Peyer's patch (tissue), 4 donors: ENCODE measurements at places on chromosomes 11 and 22. TPM values are rescaled to one million over a fixed set of nuclear protein-coding genes. Genes with fewer than 3 reads are reported as not detected.
A peak's percentile ranks its signal among the peaks of the same experiment; 100 is the strongest.

The VEGFB gene
- total RNA-seq = 21.7 TPM

DNA sequence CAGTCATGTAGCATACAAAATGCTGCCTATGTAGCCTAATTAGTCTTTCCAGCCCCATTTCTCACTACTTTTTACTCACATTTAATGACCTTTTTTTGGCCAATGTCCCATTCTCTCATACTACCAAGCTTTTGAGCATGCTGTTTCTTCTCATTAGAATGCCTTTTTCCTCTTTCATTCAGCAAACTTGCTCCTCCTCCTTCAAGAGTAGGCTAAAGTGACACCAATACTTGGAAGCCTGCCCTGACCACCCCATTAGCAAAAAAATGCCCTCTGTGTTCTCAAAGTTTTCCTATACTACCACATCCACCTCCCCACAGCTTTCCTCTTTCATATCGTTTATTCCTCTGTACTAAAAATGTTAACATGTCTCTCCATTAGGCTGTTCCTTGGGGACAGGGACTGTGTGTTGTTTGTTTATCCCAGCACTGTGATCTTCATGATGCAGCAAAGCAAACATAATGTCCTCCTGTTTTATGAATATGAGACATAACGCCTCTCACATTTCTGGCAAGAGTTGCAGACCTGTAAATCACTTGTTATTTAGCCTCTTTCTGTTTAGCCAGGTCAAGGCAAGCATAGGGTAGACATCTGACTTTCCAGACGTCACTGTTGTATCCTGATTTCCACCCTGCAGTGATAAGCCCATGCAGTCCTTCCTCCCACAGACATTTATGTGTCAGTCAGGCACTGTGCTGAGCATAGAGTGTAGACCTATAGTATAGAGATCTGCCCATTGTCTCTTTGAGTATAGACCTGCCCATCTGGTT lies 62.0 kb upstream of the UCP3 start:
- no peak for DNase-seq
- no peak overlapping the region for H3K4me3 ChIP-seq
- no peaks in the 10 kb centered on the region for H3K4me1 ChIP-seq
- no peak overlapping the region for H3K27ac ChIP-seq
- no peaks in the 10 kb centered on the region for H3K27me3 ChIP-seq
- no peaks in the 10 kb centered on the region for H3K36me3 ChIP-seq

DNA sequence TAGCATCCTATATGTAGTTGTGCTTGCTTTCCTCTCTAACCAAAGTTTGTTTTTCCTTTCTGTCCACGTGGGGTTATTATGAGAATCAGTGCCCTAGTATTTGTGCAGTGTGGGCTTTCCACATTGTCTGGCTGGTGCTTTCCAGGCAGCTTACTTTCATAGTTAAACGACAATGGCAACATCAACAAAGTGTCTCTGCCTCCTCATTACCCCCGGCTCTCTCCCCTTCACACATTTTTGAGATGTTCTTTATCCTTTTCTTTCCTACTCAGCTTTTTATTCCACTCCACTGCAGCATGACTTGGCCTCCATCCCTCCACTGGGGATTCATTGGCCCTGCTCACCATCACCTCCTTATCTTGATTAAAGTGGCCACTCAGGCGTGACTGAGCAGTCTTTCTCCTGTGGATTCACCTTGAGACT lies 19.1 kb downstream of the SPECC1L start:
- no peak for DNase-seq
- peak overlapping the region; percentile 40 for H3K27ac ChIP-seq
- no peaks in the 10 kb centered on the region for H3K36me3 ChIP-seq

- no peaks in the 10 kb centered on the region for H3K27me3 ChIP-seq
- H3K27ac ChIP-seq = peak overlapping the region; percentile 98
- no peak overlapping the region for H3K4me3 ChIP-seq
- H3K36me3 ChIP-seq = no peaks in the 10 kb centered on the region
- H3K4me1 ChIP-seq = peaks cover 15% of the 10 kb centered on the region
- DNase-seq = peak; percentile 60
These were observed 6.6 kb downstream of the NEAT1 start for GRCh38 chr11:65429068-65429681.

The ARHGAP42 gene
- 25.5 TPM for total RNA-seq

DNA sequence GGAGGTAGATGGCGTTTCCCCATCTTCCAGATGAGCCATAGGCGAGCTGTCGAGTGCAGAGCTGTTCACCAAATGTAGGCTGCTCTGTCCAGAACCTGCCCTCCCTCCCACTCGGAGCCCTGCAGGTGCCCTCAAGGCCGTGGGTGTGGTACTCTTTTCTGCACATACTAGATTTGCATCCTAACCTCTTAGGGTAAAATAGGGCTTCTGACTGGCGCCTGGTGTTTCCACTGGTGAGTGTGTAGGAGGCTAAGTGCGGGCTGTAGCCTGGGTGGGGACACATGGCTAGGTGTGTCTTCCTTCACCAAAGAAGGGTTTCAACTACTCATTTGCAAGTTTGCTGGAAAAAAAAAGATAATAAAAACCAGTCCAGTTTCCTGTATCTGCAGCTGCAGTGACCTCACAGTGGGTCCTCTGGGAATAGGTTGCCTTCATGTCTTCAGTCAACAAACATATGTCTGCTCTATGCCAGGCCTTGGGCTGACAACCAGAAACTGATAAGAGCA lies 8.5 kb downstream of the BIK start:
- H3K36me3 ChIP-seq = no peaks in the 10 kb centered on the region
- DNase-seq = peak; percentile 59
- no peak overlapping the region for H3K27ac ChIP-seq
- no peak overlapping the region for H3K4me3 ChIP-seq

The MOB2 gene
- 35.2 TPM for total RNA-seq

- H3K36me3 ChIP-seq = no peaks in the 10 kb centered on the region
- no peaks in the 10 kb centered on the region for H3K4me1 ChIP-seq
- no peak overlapping the region for H3K4me3 ChIP-seq
- no peaks in the 10 kb centered on the region for H3K27me3 ChIP-seq
- H3K27ac ChIP-seq = no peak overlapping the region
- no peak for DNase-seq
These were observed 21.9 kb upstream of the LYVE1 start for GRCh38 chr11:10590218-10590915.

DNA sequence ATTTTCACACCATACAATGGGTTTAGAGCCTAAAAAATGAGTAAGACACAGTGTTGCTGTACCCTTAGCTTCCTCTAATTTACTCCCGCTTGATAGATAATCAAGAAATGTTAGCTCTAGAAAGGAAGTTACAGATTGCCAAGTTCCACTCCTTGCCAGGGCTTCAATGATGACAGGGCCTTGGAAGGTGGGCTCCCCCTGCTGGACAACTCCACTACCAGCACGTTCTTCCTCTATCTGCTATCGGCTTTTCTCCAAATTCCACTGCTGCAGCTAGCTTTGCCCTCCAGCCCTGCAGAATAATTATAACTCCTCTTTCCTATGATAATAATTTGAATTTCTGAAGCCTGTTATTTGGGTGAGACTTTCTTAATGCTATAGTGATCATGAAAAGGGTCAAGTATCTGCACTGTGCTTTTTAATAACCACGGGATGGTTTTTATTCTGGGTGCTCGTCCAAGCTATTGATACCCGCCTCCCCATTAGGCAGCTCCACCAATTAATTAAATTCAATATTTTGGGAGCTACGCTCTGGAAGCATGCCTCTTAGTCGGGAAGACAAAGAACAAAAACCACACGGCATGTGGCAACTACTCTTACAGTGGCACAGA lies 9.0 kb downstream of the SYN3 start:
- no peak overlapping the region for H3K27ac ChIP-seq
- H3K4me1 ChIP-seq = no peaks in the 10 kb centered on the region
- no peak overlapping the region for H3K4me3 ChIP-seq
- H3K36me3 ChIP-seq = no peaks in the 10 kb centered on the region
- DNase-seq = peak; percentile 84

- no peaks in the 10 kb centered on the region for H3K27me3 ChIP-seq
- H3K36me3 ChIP-seq = no peaks in the 10 kb centered on the region
- H3K4me1 ChIP-seq = no peaks in the 10 kb centered on the region
- no peak for DNase-seq
These were observed 151.4 kb downstream of the MSANTD4 start for GRCh38 chr11:105870516-105871113.

The IMMP1L gene
- 27.2 TPM for total RNA-seq

The UPB1 gene
- total RNA-seq = not detected

The ADM2 gene
- total RNA-seq = 3.5 TPM

The TMEM191C gene
- total RNA-seq = 14.5 TPM

DNA sequence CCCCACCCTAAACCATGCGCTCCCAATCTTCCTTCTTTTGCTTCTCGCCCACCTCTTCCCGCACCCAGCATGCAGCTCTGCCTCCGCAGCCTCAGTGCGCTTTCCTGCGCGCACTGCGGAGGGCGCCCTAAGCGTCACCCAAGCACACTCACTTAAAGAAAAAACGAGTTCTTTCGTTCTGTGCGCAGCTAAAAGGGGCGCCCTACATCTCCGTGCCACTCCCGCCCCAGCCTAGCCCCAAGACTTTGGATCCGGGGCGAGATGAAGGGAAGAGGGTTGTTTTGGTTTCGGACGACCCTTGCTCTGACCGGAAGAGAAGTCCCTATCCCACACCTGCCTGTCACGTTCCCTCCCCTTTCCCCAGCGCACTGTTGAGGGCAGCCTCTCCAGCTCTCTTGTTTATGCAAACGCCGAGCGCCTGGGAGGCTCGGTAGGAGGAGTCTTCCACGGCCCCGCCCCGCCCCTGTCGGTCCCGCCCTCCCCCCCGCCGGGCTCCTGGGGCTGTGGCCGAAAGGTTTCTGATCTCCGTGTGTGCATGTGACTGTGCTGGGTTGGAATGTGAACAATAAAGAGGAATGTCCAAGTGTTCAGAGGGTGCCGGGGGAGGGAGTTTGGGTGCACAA lies 5.3 kb downstream of the VSIG2 start:
- no peaks in the 10 kb centered on the region for H3K4me1 ChIP-seq
- no peaks in the 10 kb centered on the region for H3K36me3 ChIP-seq
- no peaks in the 10 kb centered on the region for H3K27me3 ChIP-seq
- H3K27ac ChIP-seq = peak overlapping the region; percentile 82
- H3K4me3 ChIP-seq = peak overlapping the region; percentile 75

DNA sequence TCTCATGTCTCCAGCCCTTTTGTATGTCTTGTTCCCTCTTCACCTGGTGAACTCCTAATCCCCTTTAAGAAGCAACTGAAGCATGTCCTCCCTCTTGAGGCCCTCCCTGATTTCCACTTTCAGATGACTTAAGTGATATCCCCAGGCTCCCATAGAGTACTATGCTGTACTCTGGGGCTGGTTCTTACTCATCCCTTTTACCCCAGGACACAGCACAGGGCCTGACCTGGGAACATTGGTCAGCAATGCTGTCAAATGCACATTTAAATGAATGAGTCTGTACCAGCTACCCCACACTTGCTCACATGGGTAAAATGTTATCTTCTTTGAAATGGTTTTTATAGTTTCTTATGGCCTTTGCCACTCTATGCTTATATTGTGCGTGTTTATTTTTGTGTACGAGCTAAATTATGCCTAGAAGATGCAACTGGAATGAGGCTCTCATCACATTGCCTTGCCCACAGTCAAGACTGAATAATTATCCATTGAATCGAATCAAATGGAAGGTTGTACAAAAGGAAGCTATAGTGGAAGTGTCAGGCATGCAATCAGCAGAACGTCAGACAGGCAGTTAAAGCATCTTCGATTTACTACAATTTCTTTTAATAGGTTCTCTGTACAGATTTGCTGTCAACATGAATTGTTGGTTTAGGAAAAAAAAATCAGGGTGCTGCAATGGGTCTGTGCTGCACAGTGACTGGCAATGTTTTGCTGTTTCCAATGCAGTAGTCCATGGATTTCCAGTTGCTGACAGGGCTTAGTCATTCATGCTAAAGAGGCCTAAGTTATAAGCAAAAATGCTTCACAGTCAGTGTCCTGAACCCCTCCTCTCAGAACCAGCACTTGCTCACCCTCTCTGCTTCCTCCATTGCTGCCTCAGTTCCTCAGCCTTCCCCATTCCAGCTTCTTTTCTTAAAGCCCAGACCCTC lies 79.5 kb downstream of the PARVA start:
- H3K36me3 ChIP-seq = no peaks in the 10 kb centered on the region
- no peak overlapping the region for H3K4me3 ChIP-seq
- H3K27ac ChIP-seq = peak overlapping the region; percentile 68
- H3K27me3 ChIP-seq = no peaks in the 10 kb centered on the region

The HIC2 gene
- 5.0 TPM for total RNA-seq

DNA sequence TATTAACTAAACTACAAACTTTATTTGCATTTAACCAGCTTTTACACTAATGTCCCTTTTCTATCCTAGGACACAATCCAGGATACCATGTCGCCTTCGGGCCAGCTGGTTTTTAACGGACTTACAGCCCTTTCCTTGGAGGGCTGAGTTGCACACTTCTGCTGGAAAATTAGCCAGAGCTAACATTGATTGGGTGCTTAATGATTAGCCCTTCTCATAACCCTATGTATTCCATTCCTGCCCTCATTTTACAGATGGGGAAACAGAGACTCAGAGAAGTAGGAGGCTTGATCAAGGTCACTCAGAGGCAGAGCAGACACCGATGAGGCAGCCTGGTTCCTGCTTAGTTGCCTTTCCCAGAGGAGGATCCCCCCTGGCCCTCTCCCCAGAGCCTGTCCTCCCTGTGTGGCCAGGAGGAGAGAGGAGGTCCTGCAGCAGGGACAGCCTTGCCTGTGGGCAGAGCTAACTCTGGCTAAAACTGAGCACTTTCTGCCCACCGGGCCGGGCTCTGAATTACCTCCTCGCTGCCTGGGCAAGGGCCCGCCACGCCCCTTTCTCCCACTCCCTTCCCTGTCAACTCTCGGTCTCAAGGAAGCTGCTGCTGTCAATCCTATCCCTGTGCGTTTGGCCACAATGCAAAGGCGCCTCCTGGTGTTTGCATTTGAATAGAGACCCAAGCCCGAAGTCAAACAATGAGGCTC lies 59.6 kb upstream of the PAX6 start:
- H3K27ac ChIP-seq = no peak overlapping the region
- no peaks in the 10 kb centered on the region for H3K4me1 ChIP-seq
- DNase-seq = peak; percentile 48

- H3K4me1 ChIP-seq = no peaks in the 10 kb centered on the region
- H3K36me3 ChIP-seq = no peaks in the 10 kb centered on the region
- H3K27me3 ChIP-seq = no peaks in the 10 kb centered on the region
- H3K4me3 ChIP-seq = no peak overlapping the region
- no peak overlapping the region for H3K27ac ChIP-seq
These were observed 49.1 kb downstream of the DSCAML1 start for GRCh38 chr11:117747892-117748291.
